ENCODE measurements at places on chromosomes 7 and 10. TPM values are rescaled to one million over a fixed set of nuclear protein-coding genes. Genes with fewer than 3 reads are reported as not detected.

AKR1C1 gene
- total RNA-seq: 11.7 TPM

FGL2 gene
- not detected for total RNA-seq

HOXA4 gene
- not detected for total RNA-seq

FOXK1 gene
- total RNA-seq: 23.4 TPM

DIP2C gene
- total RNA-seq: 14.4 TPM

NPY gene
- total RNA-seq: not detected

All from myometrial cell (primary cell).